Colonic mucosa (tissue), 4 donors: ENCODE measurements at places on chromosomes 2 and 18.

DNA sequence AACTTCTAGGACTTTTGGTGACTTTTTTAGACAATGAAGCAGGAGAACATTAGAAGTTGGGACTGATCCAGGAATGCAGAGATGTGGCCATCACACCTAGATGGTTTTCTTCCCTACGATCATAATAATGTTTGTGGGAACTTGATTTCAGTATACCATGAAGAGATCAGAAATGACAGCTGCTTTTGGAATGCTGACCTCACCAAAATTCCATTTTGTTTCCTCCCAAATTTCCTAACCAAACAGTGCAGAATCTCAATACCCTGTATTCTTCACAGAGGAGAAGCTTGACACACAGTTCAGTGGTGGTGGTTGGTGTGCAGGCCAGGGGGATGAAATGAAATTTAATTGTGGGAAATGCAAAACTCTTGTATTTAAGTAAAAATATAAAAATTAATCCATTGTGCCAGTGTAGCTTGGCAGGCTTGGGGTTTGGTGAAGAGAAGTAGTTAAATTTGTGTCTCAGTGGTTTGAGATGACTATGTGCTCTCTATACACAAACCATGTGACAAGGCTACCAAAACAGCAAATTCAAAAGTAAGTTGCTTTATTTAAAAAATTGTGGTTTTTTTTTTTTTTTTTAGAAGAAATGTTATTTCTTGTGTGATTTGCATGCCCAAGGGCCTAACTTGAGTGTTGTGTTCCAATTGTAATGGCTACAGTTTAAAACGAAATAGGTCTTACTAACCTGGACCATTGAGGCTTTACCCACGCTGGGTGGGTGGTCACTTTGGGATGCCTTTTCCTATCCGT is 252.4 kb downstream of the LPIN1 start:
- no peak for DNase-seq

DNA sequence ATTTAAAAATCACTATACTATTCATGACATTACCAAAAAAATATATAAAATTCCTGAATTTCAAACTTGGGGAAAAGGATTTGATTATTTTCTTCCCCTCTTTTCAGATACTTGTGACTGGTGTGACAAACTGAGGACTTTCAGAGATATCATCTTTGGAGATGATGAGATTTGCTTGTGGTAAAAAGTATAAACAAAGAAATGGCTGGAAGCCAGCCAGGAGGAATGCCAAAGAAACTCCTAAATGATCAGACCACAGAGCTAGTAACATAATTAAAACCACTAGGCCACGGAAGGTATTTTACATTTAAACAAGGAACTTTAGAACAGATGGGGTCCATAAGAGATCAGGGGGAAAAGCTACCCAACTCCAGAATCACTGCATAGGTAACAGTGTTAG is 58.7 kb downstream of the PIGN start:
- no peak for DNase-seq

DNA sequence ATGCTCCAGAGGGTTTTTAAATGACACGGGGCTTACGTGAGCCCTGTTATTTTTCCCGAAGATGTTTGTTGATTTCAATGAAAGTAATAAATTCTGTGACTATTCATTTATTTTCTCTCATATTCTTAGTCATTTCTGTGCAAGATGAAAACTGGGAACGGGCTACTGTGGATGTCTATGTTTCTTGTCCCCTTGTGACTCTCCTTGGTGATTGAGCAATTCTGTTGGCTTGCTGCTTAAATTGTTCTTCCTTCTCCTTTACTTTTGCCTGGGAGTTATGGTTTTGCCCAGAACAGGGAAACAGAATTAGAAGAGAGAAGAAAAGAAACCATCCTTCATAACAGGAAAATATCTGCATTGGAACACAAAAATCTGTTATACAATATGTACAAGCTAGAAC is 508.2 kb upstream of the DSEL start:
- DNase-seq: no peak

DNA sequence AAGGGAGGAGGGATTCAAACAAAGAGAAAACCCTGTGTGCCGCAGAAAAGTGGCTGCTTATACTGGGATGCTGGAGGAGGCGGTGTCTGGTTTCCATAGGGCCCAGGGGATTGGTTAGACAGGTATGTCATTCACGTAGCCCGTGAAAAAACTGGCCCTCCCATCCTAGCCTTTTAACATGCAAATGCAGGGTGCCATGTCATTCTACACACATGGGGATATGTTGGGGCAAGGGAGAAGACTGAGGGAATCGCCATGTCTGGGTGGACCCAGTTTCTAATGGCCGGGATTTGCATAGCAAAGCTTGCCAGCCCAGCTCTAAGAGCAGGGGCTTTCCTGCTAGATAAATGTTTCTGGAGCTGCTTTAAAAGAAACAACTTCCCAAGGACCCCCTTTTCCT is 8.2 kb upstream of the RNU2-63P start:
- no peak for DNase-seq

- DNase-seq: no peak
Measured at GRCh38 chr18:5395860-5396448, 100.4 kb upstream of the ZBTB14 start.

DNA sequence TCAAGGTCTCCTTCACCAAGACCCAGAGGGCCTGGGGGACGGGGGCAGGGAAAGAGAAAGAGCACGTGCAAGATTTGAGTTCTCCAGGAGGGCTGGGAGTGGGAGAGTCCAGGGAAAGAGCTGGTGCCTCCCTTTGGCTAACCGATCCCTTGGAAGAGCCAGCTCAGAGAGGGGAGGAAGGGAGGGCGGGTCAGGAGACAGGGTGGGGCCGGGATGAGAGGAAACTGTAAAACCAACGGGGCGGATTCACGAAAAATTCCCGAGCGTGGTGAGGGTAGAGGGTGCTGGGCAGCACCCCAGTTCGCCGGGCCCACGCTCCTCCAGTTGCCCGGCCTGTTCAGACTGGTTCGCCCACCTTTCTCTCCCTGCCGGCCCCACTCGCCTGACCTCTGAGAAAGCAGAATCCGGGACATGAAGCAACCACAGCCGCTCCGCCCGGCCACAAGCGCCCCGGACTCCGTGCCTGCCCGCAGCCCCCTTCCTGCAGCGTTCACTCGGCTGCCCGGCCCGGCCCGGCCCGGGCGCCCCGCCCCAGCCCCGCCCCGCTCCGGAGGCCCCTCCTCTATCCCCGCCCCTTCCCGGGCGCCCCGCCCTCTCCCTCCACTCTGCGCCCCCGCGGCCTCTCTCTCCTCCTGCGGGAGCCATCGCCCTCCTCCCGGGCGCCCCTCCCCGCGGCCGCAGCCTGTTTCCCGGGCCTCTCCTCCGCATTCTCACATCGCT is 230.9 kb upstream of the SMAD2 start:
- DNase-seq: peak; percentile 91

DNA sequence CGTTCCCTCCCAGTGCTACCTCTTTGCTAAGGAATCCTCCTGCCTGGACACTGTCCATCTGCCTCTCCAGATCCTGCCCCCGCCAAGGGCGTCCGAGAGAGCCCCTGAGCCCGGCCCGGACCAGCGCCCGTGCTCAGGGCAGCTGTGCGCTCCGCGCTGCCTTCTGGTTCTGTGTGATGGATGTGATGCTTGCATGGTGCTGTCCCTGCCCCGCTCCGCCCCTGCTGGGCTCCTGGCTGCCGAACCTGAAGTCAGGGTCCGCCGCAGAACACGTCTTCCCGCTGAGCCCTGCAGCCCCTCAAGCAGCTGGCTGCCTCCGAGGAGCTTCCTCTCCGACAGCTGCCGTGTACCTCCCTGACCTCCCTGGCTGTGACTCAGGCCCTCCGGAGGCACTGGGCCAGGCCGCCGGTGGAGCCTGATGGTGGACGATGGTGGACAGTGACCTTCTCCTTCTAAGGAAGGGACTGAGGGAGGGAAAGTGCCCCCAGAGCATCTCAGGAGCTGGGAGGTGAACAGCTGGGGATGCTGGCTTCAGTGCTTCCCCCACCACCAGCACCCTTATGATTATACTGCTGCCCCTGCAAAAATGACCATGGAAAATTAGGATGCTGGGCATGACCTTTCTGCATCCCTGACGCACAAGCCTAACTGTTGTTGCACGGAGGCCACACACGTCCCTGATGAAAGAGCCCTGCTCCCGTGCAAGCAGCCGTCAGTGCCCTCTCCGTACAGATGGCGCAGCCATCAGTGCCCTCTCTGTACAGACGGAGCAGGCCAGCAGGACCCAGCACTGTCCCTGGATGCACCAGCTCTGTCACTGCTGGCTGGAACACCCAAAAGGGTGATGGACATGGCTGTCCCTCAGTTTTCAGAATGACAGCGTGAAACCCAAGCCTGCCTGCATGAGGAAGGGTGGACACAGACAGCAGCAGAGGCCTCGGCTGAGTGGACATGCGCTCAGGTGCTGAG is 99.3 kb downstream of the TPO start:
- DNase-seq: no peak

- no peak for DNase-seq
Measured at GRCh38 chr2:81249152-81249551, 944.6 kb upstream of the LRRTM1 start.

GRCh38 chr2:209917154-209917771 is 85.2 kb upstream of the RPE start:
- DNase-seq: no peak

DNA sequence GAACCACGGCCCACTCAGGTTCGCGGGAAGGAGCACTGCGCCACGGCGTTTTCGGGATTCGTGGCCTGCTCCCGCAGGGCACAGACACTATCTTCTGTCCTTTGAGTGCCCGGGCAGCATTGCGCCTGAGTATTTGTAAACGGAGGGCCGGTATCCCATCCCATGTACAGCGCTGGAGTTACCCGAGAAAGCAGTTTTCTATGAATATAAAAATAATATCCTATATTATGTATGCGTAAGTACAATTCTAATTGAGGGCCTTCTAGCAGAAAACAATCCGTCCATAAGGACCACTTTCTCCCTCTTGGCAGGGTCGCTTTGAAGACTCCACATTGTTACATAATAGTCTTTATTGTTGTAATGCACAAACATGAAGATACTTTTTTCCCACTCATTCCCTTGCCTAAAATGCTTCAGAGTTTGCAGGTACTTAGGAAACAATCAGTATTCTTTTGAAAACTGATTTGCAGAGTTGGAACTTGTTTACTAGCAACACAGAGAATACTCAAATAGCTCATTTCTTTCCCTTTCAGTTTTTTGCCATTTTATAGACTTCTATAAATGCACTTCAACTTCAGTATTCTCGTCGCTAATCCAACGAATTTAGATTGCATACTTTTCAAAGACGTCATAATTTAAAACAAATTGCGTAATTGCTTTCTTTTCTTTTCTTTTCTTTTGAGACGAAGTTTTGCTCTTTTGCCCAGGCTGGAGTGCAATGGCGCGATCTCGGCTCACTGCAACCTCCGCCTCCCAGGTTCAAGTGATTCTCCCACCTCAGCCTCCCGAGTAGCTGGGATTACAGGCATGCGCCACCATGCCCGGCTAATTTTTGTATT is 1.0 kb upstream of the REV1 start:
- no peak for DNase-seq
